ENCODE measurements at places on chromosomes 13 and 19.
A peak's percentile ranks its signal among the peaks of the same experiment; 100 is the strongest.

DNA sequence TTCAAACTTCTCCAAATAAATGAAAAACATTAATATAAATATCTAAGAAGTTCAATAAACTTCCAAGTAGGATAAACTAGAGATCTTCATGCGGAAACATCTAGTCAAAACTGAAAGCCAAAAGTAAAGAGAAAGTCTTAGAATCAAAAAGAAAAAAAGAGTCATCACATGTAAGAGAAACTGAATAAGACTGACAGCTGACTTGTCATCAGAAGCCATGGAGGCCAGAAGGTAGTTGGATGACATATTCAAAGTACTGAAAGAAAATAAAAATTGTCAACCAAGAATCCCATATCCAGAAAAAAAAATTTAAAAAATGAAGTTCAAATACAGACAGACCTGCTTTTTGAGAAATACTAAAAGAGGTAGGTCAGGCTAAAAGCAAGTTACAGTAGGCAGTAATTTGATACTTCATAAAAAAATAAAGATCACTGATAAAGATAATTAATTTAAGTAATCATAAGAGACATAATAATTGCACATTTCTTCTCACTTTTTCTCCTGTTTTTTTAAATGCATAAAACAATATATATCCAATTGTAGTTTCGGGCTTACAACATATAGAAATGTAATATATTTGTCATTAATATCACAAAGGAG lies 327.6 kb upstream of the PCDH9 start:
- DNase-seq = no peak

GRCh38 chr19:38773469-38774177 lies at the start of gene LGALS7:
Gene LGALS7 (minus strand): TSS chr19:38773517. CDS start chr19:38773492, 25 bp downstream.
- DNase-seq = no peak

DNA sequence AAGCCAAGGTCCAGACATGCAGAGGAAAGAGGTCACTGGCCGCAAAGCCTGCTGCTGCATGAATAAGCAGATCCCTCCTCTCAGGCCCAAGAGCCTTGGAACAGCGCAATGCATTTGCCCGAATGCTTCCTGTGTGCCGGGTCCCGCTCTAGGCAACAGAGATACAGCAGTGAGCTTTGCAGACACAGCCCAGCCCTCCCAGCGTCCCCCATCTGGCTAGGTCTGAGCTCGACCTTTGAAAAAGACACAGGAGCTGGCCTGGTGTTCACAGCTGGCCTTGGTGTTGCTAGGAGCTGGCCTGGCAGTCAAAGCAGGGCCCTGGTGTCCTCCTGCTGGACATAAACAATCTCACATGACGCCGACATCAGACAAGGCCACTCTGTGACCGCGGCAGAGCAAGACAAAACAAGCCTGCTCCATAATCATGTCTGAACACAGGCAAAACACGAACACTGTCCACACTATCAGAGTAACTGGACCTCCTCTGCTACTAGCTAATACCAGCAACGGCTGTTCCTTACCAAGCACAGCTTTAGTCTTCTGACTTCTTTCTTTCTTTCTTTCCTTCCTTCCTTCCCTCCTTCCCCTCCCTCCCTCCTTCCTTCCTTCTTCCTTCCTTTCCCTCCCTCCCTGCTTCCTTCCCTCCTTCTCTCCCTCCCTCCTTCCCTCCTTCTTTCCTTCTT lies 5.7 kb upstream of the PEX11G start:
- no peak for DNase-seq

- DNase-seq = no peak
These were observed 13.5 kb downstream of the ERVV-2 start for GRCh38 chr19:53057904-53058580.

DNA sequence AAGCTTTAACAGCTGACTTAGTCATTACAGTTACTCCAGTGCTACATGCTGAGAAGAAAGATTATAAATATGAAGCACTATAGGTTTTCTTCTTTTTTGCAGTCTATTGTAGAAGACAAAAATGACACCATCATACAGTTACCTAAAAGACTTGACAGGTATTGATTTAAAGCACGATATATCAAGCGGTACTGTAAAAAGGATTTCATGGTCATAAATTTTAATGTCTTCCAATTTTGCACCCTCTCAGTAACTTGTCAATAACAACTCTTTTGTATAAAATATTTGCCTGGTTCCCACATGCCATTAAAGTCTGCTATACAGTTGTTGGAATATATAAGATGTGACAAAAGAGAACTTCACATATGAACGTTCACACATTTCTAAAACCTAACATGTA lies 102.8 kb downstream of the ZIC5 start:
- DNase-seq = no peak

- no peak for DNase-seq
These were observed 14.3 kb upstream of the HSPH1 start for GRCh38 chr13:31175847-31176532.

DNA sequence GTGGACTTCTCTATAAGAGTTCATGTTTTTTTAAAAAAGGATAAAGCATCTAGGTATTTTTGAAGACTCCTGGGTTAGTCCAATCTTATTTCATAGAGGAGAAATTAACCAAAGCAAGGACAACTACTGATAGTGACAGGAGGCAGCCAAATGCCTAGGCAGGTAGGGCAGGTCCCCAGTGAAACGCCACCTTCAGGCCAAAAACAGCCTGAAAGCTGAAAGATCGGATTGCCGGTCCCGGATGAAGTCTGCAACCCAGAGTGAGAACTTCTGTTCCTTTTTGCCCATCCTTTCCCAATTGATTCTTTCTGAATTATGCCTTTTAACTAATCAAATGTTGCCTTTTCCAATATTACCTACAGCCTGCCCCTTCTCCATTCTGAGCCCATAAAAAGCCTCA lies 6.1 kb upstream of the GGACT start:
- DNase-seq = no peak

DNA sequence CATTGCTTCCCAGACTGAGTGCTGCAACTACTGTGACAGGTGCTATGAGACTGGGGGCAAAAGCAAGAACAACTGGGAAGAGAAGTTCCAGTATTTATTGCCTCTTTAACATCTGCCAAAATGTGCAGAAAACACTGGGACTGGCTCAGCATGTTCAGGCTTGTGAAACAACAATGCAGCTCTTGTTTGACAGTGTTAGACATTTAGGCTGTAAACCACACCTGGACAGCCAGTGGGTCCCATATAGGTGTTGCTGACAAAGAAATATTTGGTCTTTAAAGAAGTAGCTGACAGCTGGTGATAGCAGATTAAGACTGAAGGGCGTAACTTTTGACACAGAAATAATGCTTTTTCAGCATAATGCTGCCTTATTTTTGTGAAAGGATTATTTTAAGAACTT lies 88.1 kb downstream of the STOML3 start:
- DNase-seq = no peak

- DNase-seq = no peak
These were observed 383.3 kb downstream of the RFC3 start for GRCh38 chr13:34201050-34201913.

DNA sequence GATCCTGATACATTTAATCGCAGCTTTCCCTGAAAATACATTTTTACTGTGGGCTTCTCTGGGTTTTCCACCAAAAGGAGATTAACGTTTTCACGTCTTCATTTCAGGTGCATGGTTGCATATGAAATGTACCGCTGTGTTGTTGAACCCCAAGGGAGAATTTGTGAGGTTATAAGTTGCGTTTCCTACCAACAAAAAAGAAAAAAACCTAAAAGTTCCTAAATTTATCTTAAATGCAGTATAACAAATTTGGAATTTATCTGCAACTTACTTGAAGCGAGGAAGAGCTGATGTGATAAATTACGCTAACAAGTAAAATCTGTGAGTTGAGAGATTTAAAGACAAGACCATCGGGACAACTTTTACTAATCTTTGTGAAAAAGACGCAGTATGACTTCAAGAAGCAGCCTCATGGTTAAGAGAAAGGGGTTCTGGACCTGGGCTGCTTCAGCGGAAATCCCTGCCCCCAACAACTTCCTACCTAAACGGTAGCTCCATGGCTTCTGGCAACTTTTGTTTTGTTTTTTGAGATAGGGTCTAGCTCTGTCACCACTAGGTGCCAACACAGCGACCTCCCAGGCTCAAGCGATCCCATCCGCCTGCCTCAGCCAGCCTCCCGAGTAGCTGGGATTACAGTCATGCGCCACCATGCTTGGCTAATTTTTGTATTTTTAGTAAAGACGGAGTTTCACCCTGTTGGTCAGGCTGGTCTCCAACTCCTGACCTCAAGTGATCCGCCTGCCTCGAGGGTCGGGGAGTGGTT lies 958 bp upstream of the OBI1 start:
- peak; percentile 35 for DNase-seq

DNA sequence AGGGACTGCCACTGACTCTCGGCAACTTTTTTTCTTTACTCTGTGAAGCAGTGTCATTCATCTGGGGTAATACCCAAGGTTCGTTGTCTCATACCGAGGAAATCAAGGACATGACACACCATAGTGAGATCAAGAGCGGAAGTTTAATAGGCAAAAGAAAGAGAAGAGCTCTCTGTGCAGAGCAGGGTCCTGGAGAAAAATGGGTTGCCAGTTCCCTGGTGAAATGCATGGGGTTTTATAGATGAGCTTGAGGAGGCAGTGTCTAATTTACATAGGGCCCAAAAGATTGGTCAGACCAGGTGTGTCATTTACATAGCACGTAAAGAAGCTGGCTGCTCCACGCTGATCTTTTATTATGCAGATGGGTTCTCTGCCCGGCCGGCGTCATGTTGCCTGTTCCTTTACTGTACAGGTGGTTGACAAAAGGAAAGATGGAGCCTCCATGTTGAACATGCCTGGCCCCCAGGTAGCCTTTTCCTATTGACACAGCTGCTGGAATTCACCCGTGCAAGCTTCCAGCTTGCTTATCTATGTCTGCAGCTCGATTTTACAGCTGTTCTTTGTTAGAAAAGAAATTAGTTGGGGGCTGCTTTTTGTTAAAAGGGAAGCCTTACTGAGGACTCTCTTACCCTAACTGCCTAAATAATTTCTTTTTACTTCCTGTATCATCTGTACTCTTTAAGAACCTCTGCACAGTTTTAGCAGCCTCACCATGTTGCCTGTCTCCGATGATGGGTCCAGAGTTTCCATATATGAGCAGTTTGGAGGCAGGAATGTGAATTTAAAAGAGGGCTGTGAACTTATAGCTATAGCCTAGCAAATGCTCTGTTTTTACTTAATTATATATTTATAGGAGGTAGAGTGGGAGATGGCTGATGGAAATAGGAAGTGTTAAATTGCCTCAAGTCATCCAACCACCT lies 98.0 kb upstream of the DIAPH3 start:
- no peak for DNase-seq

DNA sequence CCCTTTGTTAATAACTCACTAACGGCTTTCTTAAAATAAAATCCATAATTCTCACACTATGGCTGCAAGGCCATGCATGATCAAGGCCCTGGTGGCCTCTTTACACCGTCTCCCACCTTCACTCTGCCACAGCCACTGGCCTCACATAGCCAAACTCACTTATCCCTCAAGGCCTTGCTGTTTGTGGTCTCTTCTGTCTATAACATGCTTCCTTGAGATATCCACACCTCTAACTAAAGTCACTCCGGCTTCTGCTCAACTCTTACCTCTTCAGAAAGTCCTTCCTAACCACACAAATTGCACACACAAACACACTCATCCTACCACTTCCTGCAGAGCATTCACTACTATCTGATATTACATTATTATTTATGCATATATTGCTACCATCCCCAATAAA lies 262.5 kb downstream of the DIAPH3 start:
- no peak for DNase-seq

GRCh38 chr13:40770609-40770933 lies 419 bp downstream of the MRPS31 start:
- DNase-seq = no peak

DNA sequence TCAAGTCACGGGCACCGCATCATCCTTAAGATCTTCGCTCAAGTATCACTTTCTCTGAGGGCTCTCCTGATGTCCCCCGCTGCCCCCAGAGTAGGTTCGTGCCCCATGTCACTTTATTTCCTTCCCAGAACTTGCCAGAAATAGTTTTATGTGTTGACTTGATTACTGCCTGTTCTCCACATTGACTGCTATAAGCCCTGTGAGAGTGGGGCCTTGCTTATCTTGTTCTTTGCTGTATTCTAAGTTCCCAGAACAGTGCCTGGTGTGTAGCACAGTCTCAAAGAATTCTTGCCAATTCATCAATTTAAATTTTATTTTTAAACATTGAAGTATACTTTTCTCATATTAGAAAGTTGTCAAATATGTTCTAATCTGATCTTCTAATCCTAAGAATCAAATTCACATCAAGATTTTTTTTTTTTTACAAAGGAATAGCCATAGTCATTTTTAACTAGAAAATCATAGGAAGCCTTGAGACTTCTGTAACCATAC lies 32.1 kb upstream of the GPR183 start:
- no peak for DNase-seq

DNA sequence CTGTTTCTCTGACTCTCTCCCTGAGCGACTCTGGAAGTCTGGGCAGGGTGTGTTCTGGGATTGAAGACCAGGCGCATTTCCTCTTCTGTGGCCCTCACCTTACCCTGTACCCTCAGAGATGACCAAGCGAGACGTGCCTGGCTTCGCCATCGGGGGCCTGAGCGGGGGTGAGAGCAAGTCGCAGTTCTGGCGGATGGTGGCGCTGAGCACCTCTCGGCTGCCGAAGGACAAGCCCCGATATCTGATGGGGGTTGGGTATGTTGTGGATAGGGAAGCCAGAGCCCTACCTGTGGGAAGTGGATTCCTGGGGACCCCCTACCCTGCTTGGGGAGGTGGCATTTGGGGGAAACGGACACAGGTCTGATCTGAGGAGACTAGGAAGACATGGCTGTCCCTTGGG lies 5.8 kb upstream of the DNM2 start:
- no peak for DNase-seq

DNA sequence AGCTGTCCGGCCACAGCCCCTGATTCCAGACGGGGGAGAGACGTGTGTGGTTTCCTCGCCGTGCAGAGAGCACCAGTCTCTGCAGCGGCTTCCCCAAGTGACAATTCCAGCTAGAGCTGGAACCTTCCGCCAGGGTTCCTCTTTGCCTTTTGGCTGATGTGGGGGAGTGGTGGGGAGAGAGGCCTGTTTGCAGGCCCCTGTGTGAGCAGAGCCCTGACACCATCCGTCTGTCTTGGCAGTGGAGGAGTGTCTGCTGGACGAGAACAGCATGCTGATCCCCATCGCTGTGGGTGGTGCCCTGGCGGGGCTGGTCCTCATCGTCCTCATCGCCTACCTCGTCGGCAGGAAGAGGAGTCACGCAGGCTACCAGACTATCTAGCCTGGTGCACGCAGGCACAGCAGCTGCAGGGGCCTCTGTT lies 25.0 kb downstream of the LAMP1 start:
- no peak for DNase-seq
